Activated T-cell treated with anti-CD3 and anti-CD28 coated beads, Interleukin-2, amount 50 U/mL, for 24 hours (primary cell): ENCODE measurements at places on chromosomes 7 and 10.

GRCh38 chr7:15105711-15106110, 203.2 kb upstream of the DGKB start:
- DNase-seq = no peak
- H3K4me3 ChIP-seq = no peak overlapping the region
- no peaks in the 10 kb centered on the region for H3K4me1 ChIP-seq
- H3K27me3 ChIP-seq = no peaks in the 10 kb centered on the region
- H3K36me3 ChIP-seq = no peaks in the 10 kb centered on the region

- DNase-seq = no peak
- peaks cover 73% of the 10 kb centered on the region for H3K36me3 ChIP-seq
- no peak overlapping the region for H3K4me3 ChIP-seq
- no peaks in the 10 kb centered on the region for H3K27me3 ChIP-seq
Measured at GRCh38 chr7:138585283-138585993, 115.7 kb downstream of the SVOPL start.

- peaks cover 51% of the 10 kb centered on the region for H3K4me1 ChIP-seq
- H3K27ac ChIP-seq = no peak overlapping the region
- DNase-seq = no peak
- H3K27me3 ChIP-seq = no peaks in the 10 kb centered on the region
Measured at GRCh38 chr10:87935290-87936141, 72.1 kb downstream of the PTEN start.

DNA sequence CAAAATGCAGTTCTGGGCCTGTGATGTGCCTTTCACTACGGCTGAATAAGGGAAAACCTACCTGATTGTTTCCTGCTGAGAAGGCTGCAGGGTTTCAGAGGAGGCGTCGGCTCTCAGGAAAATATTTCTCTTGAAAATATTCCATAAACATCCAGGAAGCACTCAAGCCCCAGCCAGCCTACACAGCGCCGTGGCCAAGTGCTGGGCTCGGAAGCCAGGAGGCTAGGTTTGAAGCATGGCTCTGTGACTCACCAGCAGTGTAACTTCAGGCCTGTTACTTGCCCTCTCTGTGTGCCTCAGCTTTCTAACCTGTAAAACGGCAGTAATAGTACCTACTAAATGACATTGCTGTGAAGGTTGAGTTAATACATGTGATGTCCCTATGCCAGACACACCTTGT, 399.1 kb downstream of the GATA3 start:
- peaks cover 7% of the 10 kb centered on the region for H3K4me1 ChIP-seq
- no peak for DNase-seq
- H3K27me3 ChIP-seq = peaks cover 7% of the 10 kb centered on the region
- H3K27ac ChIP-seq = no peak overlapping the region
- H3K36me3 ChIP-seq = no peaks in the 10 kb centered on the region

DNA sequence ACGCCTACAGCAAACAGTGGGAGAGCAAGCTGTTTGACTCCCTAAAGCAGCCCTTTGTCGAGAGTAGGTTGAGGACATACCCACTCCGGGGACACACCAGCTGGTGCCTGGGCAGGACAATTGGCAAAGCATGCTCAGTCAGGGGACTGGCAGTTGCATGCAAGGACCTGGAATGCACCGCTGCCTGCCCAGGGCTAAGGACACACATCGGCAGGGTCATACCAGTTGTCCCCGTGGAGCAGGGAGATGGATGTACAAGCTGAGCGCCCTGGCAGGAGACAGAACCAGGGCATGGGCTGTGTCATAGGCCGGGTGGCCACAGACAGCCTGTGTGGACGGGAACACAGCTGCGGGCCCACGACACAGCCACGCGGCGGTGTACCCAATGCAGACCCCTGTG, 18.3 kb upstream of the ELN start:
- no peak overlapping the region for H3K27ac ChIP-seq
- no peaks in the 10 kb centered on the region for H3K27me3 ChIP-seq
- H3K4me1 ChIP-seq = no peaks in the 10 kb centered on the region
- no peak overlapping the region for H3K4me3 ChIP-seq
- no peak for DNase-seq

GRCh38 chr7:131482800-131483199, 73.6 kb downstream of the PODXL start:
- H3K36me3 ChIP-seq = peaks cover 54% of the 10 kb centered on the region
- no peaks in the 10 kb centered on the region for H3K27me3 ChIP-seq
- no peaks in the 10 kb centered on the region for H3K4me1 ChIP-seq
- no peak overlapping the region for H3K4me3 ChIP-seq

DNA sequence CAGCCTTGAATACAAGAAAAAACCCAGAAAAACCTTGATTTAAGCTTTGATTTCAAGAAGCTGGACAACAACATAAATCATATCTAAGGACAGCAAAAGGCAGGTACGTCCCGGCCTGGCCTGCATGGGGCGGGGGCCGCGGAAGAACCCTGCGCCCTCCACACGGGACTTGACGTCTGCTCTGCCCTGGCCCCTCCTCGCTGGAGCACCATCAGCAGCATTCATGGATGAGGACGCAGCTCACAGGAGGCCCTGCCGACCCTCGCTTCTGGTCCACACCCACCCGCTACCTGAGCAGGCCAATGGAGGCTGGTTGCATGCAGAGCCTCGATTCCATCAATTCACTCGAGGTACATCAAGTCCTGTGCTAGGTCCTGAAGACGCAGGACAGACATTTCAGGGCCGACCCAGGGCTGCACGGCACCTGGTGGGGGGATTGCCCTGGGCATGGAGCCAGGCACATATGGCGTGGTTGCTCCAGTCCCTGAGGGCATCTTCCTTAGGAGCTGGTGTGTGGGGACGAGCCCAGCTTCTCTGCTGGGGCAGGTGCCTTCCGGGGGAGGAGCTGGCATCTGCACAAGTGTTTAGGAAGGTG, 63.1 kb upstream of the NKX6-2 start:
- peaks cover 18% of the 10 kb centered on the region for H3K27me3 ChIP-seq
- H3K36me3 ChIP-seq = no peaks in the 10 kb centered on the region
- H3K4me1 ChIP-seq = peaks cover 11% of the 10 kb centered on the region
- DNase-seq = peak; percentile 23
- H3K27ac ChIP-seq = no peak overlapping the region

DNA sequence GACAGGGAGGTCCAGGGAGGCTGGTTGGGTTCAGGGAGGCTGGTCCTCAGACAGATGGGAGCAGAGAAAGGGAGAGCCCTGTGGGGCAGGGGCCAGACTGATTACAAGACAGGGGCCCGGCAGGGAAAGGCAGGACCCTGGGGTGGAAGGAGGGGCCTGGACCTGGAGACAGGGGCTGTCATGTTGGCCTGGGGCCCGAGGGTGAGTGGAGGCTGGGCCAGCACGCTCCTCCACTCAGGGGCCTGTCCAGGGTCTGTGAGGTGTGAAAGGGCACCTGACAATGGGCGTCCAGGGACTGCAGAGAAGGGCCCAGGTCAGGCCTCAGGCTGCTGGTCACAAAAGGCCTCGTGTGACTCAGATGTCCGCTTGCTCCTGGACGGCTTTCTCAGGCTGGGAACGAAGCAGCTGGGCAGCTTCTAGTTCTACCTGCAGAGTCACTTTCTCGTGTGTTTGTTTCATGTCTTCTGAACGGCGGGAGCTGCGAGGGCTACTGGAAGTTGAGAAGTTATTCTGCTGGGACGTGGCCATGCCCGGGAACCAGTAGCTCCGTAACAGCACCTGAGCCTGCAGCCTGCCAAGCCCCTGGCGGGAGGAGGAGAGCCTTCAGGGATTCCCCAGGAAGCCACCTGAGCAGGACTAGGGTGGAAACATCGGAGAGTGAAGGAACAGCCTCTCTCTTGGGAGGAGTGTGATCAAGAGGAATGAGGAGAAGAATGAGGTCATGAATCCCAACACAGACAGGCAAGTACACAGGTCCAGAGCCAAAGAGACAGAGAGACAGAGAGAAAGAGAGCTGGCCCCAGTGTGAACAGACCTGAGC, 65.8 kb downstream of the KLF6 start:
- no peak overlapping the region for H3K27ac ChIP-seq
- peaks cover 8% of the 10 kb centered on the region for H3K4me1 ChIP-seq
- DNase-seq = no peak
- peaks cover 4% of the 10 kb centered on the region for H3K27me3 ChIP-seq
- H3K36me3 ChIP-seq = no peaks in the 10 kb centered on the region

GRCh38 chr7:152132812-152133211, 107.3 kb downstream of the GALNT11 start:
- H3K4me3 ChIP-seq = no peak overlapping the region
- H3K4me1 ChIP-seq = no peaks in the 10 kb centered on the region
- peaks cover 82% of the 10 kb centered on the region for H3K36me3 ChIP-seq
- no peak overlapping the region for H3K27ac ChIP-seq
- no peak for DNase-seq
- no peaks in the 10 kb centered on the region for H3K27me3 ChIP-seq

- H3K4me1 ChIP-seq = no peaks in the 10 kb centered on the region
- no peak overlapping the region for H3K4me3 ChIP-seq
- no peak for DNase-seq
- H3K27me3 ChIP-seq = peaks cover 9% of the 10 kb centered on the region
- no peak overlapping the region for H3K27ac ChIP-seq
Measured at GRCh38 chr7:29841926-29842701, 35.8 kb downstream of the WIPF3 start.

GRCh38 chr7:107846324-107846723, 43.3 kb upstream of the SLC26A3 start:
- H3K27ac ChIP-seq = no peak overlapping the region
- H3K4me1 ChIP-seq = no peaks in the 10 kb centered on the region
- no peak overlapping the region for H3K4me3 ChIP-seq
- H3K27me3 ChIP-seq = no peaks in the 10 kb centered on the region

GRCh38 chr10:46255801-46256747, 30.7 kb upstream of the ANTXRL start:
- no peaks in the 10 kb centered on the region for H3K27me3 ChIP-seq
- peak overlapping the region; percentile 58 for H3K27ac ChIP-seq
- peaks cover 14% of the 10 kb centered on the region for H3K36me3 ChIP-seq
- peak; percentile 68 for DNase-seq

DNA sequence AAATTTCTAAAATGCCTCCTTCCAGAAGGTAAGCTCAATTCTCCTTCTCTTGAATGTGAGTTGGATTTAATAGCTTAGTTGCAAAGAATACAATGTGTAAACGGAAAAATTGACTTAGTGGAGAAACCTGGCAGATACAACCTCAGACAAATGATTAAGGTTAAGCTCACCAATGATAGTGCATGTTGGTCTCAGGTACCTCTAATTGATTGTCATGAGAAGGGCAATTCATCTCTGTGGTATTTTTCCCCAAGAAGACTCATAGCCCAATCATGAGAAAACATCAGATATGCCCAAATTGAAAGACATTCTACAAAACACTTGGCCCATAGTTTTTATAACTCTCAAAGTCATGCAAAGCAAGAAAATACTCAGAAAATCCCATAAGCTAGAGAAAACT, 36.2 kb upstream of the TMEM106B start:
- peaks cover under 1% of the 10 kb centered on the region for H3K36me3 ChIP-seq
- H3K27me3 ChIP-seq = no peaks in the 10 kb centered on the region
- no peak overlapping the region for H3K27ac ChIP-seq
- DNase-seq = no peak
- peaks cover 23% of the 10 kb centered on the region for H3K4me1 ChIP-seq

- H3K27me3 ChIP-seq = no peaks in the 10 kb centered on the region
- no peak overlapping the region for H3K27ac ChIP-seq
- DNase-seq = no peak
- no peaks in the 10 kb centered on the region for H3K36me3 ChIP-seq
- H3K4me3 ChIP-seq = no peak overlapping the region
- H3K4me1 ChIP-seq = peaks cover 8% of the 10 kb centered on the region
Measured at GRCh38 chr10:114615600-114616007, 42.5 kb downstream of the ABLIM1 start.
